ENCODE measurements at places on chromosomes 3 and 15. TPM values are rescaled to one million over a fixed set of nuclear protein-coding genes. Genes with fewer than 3 reads are reported as not detected.

SCAANT1 gene
- total RNA-seq: not detected

HCN4 gene
- not detected for total RNA-seq

DNA sequence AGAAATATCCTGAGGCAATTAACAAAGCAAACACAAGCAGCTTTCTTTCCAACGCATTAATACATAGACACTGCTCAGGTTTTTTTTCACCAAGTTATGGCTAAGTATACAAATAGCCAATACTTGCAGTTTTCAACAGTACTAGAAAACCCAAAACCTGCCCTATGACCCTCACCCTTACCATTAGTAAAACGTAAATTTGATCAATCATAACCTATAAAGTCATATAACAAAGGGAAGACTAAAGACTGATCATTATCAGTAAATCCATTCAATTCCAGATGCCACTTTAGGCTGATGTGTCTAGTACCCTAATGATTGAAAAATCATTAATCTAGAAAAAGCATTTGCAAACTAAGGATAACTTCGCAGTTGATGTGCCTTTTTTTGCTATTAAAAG, 3.2 kb downstream of the SERP1 start:
- H3K27me3 ChIP-seq: no peaks in the 10 kb centered on the region
- H3K36me3 ChIP-seq: no peaks in the 10 kb centered on the region
- no peak overlapping the region for H3K27ac ChIP-seq

CHRM5 gene
- total RNA-seq: not detected

UQCC5 gene
- total RNA-seq: 14.0 TPM

DNA sequence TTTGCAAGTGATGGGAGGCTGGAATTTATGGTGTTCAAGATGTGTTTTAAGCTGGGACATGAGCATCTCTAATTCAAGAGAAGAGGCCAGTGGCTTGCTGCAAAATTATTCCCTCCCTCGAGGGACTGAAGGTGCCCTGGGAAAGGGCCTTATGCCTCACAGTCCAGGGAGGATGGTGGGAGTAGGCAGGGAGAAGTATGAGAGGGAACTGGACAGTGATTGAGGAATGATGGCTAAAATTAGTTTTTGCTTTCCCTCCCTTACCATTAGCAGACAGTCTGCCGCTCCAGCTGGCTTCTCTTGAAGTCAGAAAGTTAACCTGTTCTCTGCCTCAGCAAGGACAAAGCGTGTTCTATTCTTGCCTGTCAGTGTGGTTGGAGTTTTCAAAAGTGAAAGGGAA, 139.8 kb upstream of the SEMA6D start:
- H3K27me3 ChIP-seq: no peaks in the 10 kb centered on the region
- DNase-seq: no peak
- no peaks in the 10 kb centered on the region for H3K4me1 ChIP-seq
- H3K4me3 ChIP-seq: no peak overlapping the region
- no peaks in the 10 kb centered on the region for H3K36me3 ChIP-seq
- no peak overlapping the region for H3K27ac ChIP-seq

DNA sequence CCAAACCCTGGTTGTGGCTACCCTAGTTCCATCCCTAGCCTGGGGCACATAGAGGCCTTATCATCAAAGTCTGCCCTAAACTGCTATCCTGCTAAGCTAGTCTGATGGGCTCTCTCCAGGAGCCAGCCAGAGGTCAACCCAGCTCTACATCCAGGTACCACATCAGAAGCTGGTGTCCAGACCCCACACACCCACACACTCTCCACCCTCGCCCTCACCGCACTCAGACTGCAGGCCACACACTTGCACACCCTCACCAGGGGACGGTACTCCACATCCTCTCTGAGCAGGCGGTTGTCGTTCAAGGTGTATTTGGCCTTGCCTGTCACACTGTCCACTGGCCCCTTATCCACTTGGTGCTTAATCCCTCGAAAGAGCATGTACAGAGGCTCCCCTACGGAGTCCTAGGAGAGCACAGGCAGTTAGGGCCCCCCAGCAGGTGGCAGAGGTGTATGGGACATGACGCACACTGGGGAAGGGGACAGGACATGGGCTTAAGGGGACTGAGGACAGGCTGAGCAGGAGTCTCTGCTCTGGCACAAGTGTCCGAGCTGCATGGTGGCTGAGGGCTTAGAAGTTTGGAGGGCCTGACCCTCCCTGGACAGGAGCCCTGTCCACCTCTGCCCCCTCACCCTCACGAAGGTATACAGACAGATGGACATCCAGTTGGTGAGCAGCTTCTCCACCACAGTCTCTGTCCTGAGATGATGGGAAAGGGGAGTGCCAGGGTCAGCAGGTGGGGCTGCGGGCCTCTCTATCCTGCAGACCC, 18.1 kb downstream of the PLXNB1 start:
- H3K4me1 ChIP-seq: no peaks in the 10 kb centered on the region
- H3K36me3 ChIP-seq: no peaks in the 10 kb centered on the region
- H3K4me3 ChIP-seq: no peak overlapping the region
- no peaks in the 10 kb centered on the region for H3K27me3 ChIP-seq
- H3K27ac ChIP-seq: no peak overlapping the region

DNA sequence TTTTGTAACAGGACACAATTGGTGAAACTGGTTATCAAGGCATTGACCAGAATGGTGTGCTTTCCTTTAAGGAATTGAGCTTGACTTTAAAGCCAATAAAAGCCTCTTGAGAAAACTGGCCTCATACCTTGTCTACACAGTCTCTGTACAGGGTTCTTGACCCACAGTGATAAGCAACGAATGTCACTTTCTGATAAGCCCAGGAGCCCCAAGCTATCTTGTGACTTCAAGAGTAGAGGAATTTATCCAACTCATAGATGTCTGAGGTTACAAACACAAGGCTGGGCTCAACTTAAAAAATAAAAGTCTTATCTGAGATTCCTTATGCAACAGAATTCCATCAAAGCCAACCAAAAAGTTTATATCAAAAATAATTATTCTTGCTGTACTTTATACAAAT, 212.1 kb downstream of the GBE1 start:
- peaks cover 2% of the 10 kb centered on the region for H3K4me1 ChIP-seq
- H3K27me3 ChIP-seq: no peaks in the 10 kb centered on the region
- H3K27ac ChIP-seq: no peak overlapping the region
- no peak for DNase-seq
- no peaks in the 10 kb centered on the region for H3K36me3 ChIP-seq

VWA5B2 gene
- not detected for total RNA-seq

DNA sequence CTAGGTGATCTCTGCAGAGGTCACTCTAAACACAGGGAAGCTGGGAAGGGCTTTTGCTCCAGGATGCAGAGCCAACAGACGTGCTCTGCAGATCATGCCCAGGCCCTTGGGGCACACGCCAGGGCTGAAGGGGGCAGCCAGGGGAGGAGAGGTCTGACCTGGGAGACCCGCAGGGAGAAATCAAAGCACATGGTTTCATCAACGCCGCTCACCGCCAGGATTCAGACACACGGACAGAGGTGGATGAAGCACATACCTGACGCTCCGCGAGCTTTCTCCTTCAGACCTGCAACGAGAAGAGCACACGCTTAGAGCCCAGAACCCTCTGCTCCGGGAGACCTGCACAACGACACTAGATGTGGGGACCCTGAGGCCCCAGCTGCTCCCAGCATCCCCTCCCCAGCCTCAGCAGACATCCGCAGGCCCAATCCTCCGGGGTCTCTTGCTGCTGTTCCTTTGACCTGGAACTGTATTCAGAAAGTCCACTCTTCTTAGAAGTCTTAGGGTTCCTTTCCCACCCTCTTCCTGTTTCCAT, 90.7 kb upstream of the IQSEC1 start:
- no peak overlapping the region for H3K27ac ChIP-seq
- H3K36me3 ChIP-seq: no peaks in the 10 kb centered on the region
- no peaks in the 10 kb centered on the region for H3K4me1 ChIP-seq
- no peaks in the 10 kb centered on the region for H3K27me3 ChIP-seq
- H3K4me3 ChIP-seq: no peak overlapping the region

DNA sequence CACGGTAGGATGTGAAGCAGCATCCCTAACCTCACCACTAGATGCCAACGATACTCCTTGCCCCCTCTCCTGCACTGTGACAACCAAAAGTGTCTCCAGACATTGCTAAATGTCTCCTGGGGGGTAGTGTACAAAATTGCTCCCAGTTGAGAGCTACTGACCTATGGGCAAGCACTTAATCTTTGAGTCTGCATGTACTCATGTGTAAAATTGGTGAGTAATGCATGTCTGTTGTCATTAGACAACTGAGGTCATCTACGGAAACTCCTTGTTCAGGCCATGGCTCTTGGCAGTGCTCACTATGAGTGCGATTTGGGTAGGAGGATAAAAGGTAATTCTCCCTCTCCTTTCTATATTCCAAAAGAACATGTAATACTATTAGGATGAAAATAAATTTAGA, 29.2 kb downstream of the PDHB start:
- no peak for DNase-seq
- no peak overlapping the region for H3K4me3 ChIP-seq
- H3K4me1 ChIP-seq: no peaks in the 10 kb centered on the region
- H3K27ac ChIP-seq: no peak overlapping the region
- H3K27me3 ChIP-seq: no peaks in the 10 kb centered on the region

DNA sequence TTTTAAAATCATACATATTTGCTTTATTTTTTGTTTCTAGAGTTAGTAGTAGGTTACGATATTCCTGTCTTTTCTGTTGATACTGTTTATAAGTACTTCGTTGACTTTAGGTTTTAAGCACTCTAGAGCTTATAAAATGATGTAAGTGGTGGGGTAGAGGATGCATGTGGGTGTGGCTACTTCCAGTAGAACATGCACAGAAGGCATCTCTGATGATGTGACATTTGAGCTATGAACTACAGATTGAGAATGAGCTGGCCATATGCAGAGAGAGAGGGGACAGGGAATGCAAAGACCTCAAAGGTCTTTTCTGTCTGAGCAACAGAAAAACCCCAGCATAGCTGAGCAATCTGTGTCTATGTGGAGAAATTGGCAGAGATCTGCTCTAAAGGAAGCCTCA, 233.9 kb upstream of the STAC start:
- H3K27me3 ChIP-seq: no peaks in the 10 kb centered on the region
- H3K4me1 ChIP-seq: no peaks in the 10 kb centered on the region
- H3K36me3 ChIP-seq: no peaks in the 10 kb centered on the region
- no peak for DNase-seq

GRCh38 chr3:33044676-33045075, 52.3 kb downstream of the GLB1 start:
- no peak overlapping the region for H3K4me3 ChIP-seq
- no peaks in the 10 kb centered on the region for H3K27me3 ChIP-seq
- no peak for DNase-seq
- H3K4me1 ChIP-seq: no peaks in the 10 kb centered on the region
- H3K36me3 ChIP-seq: peaks cover 9% of the 10 kb centered on the region
- no peak overlapping the region for H3K27ac ChIP-seq

DNA sequence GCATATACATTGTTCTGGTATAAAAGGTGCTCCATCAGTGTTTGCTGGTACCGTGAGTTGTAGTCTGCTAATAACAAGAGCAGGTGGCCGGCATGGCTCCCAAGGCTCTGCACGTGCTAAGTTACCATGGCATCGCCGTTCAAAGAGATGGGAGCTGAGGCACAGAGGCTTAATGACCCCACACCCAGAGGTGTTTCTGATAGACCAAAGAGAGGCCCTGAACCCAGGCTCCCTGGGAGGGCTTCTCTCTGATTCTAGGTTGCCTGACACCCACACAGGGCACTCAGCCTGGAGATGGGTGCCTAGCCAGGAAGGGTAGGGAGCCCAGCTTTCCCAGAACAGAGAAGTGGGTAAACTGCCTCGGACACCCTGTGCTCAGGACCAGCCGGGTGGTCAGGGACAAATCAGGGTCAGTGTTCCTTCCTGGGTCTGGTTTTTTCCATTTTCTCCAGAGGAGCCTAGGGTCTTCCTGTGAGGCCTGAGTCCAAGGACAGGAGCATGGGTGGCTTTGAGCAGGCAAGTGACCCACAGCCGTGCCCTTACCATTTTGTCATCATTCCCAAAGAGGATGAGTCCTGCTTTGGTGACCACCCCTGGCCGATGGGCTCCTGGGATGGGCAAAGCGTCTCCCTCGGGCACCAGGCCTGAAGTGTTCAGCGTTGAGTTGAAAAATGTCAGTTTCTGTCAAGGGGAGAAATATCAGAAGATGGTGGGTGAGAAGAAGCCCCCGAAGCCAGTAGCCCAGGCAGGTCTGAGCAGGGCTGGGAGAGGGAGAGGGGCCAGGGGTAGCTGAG, 27.3 kb downstream of the ALDH1L1 start:
- no peaks in the 10 kb centered on the region for H3K4me1 ChIP-seq
- no peak overlapping the region for H3K4me3 ChIP-seq
- DNase-seq: no peak

SLC28A2 gene
- total RNA-seq: not detected

MAGEL2 gene
- total RNA-seq: 0.13 TPM

DNA sequence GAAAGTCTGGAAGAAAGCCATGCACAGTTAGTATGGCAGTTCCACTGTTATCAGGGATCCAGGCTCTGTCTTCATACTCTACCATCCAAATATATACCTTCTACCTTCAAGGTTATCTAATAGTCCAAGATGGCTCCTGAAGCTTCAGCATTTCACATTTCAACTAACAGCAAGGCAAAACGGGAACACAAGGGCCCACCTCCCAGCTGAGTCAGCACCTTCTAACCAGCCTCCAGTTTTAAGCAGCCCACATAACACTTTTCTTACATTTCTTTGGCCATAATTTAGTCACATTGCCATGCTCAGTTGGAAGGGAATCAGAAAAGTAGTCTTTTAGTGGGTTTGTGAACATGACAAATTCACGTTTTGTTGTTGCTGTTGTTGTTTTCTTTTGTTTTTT, 15.4 kb upstream of the MSL2 start:
- no peaks in the 10 kb centered on the region for H3K27me3 ChIP-seq
- H3K36me3 ChIP-seq: no peaks in the 10 kb centered on the region
- no peak overlapping the region for H3K4me3 ChIP-seq
- no peak overlapping the region for H3K27ac ChIP-seq
- H3K4me1 ChIP-seq: no peaks in the 10 kb centered on the region

Data from aorta (tissue), 5 donors.